ENCODE measurements at places on chromosomes 5 and 9.

DNA sequence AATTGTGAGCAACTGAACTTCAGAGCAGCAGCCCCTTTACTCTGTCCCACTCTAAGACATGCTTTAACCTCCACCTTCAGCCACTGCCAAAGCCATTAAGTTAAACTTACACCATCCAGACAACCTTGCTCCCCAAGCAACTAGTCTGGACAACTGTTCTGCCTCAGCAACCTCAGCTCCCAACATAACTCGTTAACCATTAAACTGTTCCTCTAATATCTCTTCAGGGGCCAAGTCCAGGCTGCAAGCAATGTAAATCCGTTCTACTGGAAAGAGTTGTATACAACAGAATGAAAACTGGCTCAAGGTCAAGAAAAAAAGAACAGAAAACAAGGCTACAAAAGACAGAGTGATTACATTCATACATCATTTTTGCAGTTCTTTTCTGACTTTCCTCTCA, 131.7 kb upstream of the TARS1 start:
- DNase-seq: no peak

GRCh38 chr5:119402081-119402480, 46.3 kb downstream of the TNFAIP8 start:
- DNase-seq: no peak

- no peak for DNase-seq
These were observed 78.1 kb downstream of the MACROH2A1 start for GRCh38 chr5:135320718-135321484.

GRCh38 chr5:37767961-37768360, 71.9 kb downstream of the GDNF start:
- DNase-seq: no peak

DNA sequence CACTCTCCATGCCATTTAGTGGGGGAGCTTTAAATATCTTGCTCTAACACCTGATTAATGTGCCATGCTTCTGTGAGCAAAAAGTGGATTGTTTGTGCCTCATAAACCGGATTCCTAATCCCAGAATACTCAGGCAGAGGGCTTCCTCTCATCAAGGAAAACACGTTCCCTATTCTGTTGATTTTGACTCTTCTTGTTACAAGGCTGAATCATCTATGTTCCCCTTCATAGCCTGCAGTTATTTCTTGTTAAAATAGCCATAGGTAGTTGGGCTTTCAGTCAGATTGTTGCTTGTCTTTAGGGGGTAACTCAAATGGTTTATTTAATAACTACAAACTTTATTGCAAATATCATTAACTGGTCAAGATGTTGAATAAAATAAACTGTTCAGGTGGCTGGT, 26.6 kb downstream of the ROPN1L start:
- DNase-seq: peak; percentile 32

DNA sequence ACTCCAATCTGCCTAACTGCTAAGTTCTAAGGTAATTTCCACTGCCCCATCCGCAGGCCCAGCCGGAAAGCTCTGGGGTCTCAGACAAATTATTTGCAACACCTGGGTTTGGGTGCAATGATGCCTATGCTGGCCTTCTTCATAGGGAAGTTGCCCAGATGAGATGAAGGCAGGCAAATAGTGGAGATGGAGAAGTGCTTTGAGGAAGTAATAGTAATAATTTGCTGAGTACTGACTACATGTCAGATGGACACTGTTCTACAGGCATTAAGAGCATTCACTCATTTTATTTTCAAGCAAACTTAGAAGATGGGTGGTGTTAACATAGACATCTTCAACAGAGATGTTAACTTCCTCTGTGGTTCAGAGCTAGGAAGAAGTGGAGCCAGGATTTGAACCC, 3.8 kb downstream of the PCDH12 start:
- DNase-seq: no peak

DNA sequence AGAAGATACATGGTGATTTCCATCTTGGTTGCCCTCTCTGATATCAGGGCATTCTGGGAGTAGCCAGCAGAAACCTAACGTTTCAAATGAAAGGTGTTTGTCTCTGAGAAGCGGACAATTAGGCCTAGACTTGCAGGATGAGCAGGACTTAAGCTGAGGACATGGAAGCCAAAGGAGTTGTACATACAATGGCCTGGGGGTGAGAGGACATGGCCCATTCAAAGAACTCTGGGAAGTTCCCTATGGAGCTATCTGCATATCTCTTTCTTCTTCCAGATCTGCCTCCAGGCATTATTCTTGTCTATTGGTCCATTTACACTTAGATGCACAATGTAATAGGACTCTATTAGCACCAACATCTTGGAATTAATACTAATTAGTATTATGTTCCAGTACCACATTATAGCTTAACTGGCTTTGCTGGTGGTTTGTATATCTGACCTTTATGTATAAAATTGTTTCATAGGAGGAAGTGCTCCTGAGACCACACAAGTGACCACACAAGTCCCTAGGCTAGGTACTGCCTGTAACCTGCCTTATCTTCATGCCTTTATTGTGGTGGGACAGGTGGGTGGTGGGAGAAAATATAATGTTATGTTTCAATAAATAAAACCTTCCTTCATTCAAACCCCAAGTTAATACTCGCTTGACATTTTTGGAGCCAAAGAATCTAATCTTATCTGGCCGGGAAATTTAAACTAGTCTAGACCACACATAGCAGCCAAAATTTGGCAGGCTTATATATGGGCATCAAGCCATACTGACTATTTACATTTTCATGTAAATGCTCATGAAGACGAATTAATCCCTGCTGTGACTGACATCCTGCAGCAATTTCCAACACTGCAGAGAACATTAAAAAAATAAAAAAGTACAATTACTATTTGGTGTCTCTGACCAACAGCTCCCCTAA, 52.1 kb upstream of the EQTN start:
- no peak for DNase-seq

DNA sequence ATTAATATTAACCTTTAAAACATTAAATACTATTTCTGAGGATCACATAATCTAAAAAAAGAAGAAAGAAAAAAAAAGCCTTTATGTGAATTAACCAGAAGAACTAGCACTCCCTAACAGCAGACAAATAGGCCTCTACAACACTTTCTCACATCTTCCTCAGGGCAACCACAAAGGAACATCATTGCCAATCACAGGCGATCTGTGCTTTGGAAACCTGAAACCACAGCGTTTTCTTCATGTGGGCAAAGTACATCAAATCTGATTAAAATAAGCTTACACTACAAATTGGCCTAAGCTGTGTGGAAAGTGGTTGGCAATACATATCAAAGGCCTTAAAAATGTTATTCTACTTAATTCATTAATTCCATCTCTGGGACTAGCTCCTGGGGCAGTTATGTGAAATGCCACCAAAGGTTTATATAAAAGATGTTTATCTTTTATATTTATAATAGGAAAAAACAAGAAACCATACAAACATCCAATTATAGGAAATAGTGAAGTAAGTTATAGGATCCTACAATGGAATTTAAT, 184.8 kb upstream of the TBCA start:
- no peak for DNase-seq

DNA sequence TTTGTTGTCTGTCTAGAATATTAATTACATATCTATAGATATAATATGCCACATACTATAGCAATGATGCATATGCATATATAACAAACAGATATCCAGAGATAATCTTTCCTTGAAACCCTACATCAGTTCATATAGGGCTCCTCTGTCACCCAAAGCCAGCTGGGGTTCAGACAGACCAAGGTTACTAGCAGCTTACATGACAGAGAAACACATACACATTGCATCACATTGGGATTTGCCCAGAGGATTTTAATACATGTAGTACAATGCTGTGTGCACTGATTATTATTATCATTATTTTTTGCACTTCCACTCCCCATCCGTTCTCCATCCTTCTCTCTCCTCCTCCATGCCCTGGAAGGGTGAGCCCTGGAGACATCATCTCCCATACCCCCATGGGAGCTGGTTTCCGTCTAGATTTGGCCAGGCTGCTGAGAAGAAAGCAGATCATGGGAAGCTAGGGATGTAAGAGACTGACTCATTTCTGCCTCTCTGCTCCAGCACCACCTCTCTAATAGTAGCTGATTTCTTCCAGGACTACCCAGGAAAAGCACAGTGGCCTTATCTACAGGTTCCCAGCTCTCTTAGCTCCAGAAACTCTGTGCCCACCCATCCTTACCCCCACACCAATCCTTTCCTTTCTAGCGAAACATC, 23.3 kb downstream of the FST start:
- no peak for DNase-seq

- DNase-seq: no peak
These were observed 35.4 kb downstream of the ITGA2 start for GRCh38 chr5:53024535-53024934.

GRCh38 chr9:126386088-126386487, 59.5 kb downstream of the MVB12B start:
- DNase-seq: peak; percentile 64

DNA sequence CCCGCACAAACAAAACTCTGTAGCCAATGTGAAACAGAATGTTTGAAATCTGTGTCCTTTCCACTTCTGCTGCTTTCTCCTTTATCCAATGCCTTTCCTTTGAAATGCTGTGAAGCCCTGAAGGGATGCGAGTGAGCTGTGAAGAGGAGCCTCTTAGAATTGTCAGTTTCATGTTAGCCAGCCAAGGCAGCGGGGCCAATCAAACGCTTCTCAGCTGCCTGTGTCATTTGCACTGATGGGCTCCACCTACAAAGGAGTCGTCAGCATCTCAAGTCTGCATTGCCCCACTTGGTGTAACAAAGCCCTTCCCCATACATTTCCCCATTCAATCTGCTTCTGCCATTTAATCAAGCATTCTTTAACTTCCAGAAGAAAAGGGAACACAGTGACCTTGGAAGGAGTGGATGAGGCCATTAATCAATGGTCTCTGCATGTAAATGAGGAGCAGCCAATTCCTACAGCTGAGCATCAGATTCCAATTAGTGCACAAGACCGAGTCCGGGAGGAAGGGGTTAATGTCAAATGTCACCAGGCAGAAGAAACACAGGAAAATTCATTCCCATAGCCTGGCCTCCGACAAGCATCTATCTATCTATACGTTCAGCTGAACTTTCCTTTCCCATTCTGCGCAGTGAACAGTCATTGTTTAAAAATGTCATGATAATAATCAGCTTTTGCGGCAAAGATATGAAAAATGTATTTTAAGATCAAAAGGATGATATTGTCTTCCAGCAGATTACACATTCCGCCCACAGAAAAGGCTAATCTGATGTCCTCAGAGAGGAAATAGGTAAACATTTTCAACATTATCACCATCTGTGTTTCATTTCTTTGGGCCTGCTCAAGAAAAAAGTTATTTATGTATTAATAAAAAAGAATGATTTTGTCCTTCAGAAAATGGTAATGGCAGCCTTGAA, 154.6 kb downstream of the FSTL4 start:
- DNase-seq: no peak

DNA sequence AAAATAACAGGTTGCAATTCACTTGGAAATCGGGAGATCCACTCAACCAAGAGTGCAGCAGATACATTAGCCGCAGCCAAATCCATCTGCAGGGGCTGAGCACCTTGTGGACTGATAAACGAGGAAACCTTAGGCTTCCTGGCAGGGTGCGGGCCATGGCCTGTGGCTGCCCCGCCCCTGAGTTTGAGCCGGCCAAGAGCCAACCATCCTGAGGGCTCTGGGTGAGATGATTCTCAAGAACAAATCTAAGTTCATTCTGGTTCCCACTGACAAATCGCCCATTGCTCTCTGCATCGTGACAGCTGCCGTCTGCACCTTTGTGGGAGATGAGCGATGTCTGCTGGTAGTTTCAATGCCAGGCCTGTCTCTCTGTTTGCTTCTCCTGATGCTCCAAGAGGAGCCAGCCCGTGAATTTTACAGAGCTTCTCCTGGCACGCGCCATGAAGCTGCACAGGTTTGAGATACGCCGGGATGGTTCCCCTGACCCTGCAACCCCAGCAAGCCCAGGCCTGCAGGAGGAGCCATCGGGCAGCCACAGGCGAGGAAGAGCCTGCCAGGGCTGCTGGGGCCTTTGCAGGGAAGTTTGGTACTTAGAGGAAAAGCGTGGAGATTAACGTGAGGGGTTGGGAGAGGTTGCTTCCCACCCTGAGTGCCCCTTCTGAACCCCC, 154.0 kb downstream of the OLFM1 start:
- no peak for DNase-seq

DNA sequence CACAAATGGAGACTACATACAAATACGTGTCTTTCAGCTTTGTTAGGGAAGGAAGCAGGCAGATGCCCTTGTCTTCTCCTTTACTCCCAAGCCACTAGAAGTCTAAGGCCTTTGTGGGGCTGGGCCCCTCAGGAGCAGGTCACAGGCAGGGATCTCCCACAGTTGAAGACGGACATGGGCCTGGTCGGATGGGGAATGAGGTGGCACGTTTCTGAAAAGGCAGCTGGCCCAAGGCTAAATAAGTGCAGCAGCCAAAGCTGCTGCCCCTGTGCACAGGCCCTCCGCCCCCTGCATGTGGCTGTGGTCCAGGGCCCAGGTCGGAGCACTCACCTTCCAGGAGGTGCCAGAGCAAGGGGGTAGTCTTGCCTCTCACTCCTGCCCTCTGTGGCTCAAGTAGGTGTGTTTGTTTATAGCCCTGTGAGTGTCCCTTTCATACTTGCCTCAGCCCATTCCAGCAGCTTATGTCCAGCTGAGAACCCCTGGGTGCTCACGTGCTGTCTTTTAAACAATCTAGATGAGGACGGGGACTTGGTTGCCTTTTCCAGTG, 1.8 kb downstream of the SQSTM1 start:
- DNase-seq: no peak

DNA sequence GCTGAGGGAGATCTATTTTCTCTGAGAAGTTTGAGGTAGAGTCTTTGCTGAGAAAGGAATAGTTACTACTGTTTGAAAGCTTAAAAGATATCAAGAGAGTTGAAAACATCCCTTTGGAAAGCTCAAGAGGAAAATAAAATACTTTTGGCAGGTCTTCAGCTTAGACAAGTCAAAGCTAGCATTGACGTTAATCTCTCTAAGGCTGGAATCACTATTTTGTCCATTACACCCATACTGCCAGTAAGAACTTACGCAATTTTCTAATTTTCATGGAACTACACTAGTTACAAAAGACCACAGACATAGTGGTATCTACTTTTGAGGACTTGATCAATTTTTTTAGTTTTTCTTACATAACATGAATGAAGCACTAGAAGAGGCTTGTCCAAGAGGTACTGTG, 494.9 kb downstream of the PSAT1 start:
- peak; percentile 12 for DNase-seq

- no peak for DNase-seq
These were observed 90.3 kb upstream of the IQGAP2 start for GRCh38 chr5:76312783-76313182.

DNA sequence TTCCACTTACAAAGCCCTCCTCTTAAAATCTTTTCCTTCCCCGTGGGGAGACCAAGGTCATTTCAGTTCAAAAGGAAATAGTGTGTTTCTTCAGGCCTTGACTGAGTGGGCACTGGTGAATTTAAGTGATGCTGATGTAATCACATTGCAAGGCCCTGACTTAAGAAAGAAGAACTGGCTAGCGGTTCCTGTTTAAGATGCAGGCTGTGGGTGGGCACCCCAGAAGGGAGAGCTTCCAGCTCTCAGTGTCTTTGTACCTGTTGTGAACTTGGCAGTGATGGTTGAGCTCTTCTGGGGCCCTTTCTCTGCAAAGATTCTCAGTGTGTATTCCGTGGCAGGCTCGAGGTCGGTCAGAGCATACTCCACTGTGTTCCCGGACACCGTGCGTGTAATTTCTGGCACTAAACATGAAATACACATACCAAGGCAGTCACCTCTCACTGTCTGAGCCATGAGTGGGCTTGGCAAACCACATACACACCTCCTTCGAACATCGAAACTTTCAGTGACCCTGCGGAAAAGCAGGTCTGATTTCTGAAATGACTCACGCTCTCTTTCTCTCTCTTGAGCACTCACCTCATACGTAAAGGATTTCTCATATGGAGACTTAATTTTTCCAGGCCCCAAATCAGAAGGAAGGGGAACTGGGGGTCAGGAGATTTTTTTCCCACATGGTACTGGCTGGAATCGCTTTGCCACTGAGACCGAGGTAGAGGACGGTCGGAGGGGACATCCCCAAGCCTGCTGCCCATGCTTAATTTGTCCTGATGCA, 81.9 kb downstream of the TNC start:
- peak; percentile 97 for DNase-seq
